ENCODE measurements at places on chromosomes 13 and 19. TPM values are rescaled to one million over a fixed set of nuclear protein-coding genes. Genes with fewer than 3 reads are reported as not detected.
A peak's percentile ranks its signal among the peaks of the same experiment; 100 is the strongest.

IGSF23 gene
- not detected for total RNA-seq

FCAR gene
- total RNA-seq, result not detected

CEACAM3 gene
- total RNA-seq, result not detected

DNA sequence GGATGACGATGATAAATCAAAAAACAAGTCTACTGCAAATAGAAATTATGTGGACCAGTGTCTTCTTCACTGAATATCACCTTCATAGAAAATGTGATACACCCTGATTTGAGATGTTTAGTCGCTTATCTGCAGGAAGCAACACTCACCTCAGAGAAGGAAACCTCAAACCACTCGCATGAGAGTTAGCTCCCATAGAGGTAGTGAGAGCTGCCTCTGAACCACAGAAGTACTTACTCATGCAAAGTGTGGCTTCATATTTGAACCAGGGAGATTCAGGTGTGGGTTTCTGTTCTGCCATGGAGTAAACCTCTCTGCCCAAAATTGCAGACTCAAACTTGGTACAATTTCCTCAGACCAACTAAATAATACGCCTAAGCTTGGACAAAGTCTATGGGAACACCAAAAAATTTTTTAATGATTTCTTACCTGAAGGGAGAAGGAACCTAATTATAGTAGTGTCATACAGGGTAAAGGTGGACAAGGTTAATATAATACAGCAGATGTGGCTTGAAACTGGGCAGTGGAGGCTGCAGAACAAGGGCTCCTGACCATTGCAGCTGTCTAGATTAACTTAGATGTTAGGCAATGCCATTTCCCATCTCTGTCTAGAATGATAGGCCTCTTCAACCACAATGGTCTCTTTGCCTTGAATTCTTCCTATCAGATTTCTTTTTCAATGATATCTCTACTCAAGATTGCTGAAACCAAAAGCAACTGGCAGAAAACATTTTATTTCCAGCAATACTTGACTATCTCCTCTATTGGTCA is 29.6 kb upstream of the RCBTB2 start:
- peaks cover 77% of the 10 kb centered on the region for H3K4me1 ChIP-seq
- H3K36me3 ChIP-seq, result peaks cover 51% of the 10 kb centered on the region
- peak overlapping the region; percentile 70 for H3K4me3 ChIP-seq

ITGBL1 gene
- total RNA-seq, result not detected

SLC10A2 gene
- not detected for total RNA-seq

MAP3K10 gene
- total RNA-seq, result 16.2 TPM

- H3K27ac ChIP-seq, result no peak overlapping the region
- no peak for DNase-seq
- H3K27me3 ChIP-seq, result no peaks in the 10 kb centered on the region
- no peaks in the 10 kb centered on the region for H3K36me3 ChIP-seq
These were observed 56.6 kb downstream of the COL4A1 start for GRCh38 chr13:110250258-110250891.

KANK3 gene
- total RNA-seq, result 3.5 TPM

PNMA8A gene
- total RNA-seq, result not detected

CLIP3 gene
- 0.74 TPM for total RNA-seq

GRCh38 chr19:8001995-8002849 is 3.2 kb downstream of the ELAVL1 start:
- peaks cover 39% of the 10 kb centered on the region for H3K4me1 ChIP-seq
- peak overlapping the region; percentile 76 for H3K4me3 ChIP-seq
- H3K27ac ChIP-seq, result peak overlapping the region; percentile 87

- no peak for DNase-seq
- H3K4me1 ChIP-seq, result peaks cover 72% of the 10 kb centered on the region
- no peak overlapping the region for H3K27ac ChIP-seq
- peaks cover 54% of the 10 kb centered on the region for H3K36me3 ChIP-seq
These were observed 63.9 kb downstream of the STK24 start for GRCh38 chr13:98512774-98513665.

GRCh38 chr13:95524264-95524901 is 28.1 kb upstream of the CLDN10 start:
- DNase-seq, result no peak
- H3K4me3 ChIP-seq, result no peak overlapping the region
- H3K27ac ChIP-seq, result no peak overlapping the region
- H3K4me1 ChIP-seq, result no peaks in the 10 kb centered on the region

GRCh38 chr13:71218960-71219359 is 648.0 kb downstream of the DACH1 start:
- no peaks in the 10 kb centered on the region for H3K27me3 ChIP-seq
- H3K27ac ChIP-seq, result no peak overlapping the region
- H3K36me3 ChIP-seq, result no peaks in the 10 kb centered on the region

PEAK3 gene
- total RNA-seq, result 0.34 TPM

EFNA2 gene
- total RNA-seq, result not detected

GRCh38 chr13:56755181-56755935 is 385.4 kb upstream of the PRR20A start:
- no peak overlapping the region for H3K4me3 ChIP-seq
- H3K4me1 ChIP-seq, result no peaks in the 10 kb centered on the region
- H3K27ac ChIP-seq, result no peak overlapping the region

GTF2F1 gene
- total RNA-seq, result 71.2 TPM

- H3K27me3 ChIP-seq, result peaks cover 65% of the 10 kb centered on the region
- H3K36me3 ChIP-seq, result no peaks in the 10 kb centered on the region
- DNase-seq, result peak; percentile 79
- H3K27ac ChIP-seq, result no peak overlapping the region
These were observed 2.7 kb downstream of the VSTM2B start for GRCh38 chr19:29528350-29528945.

DNA sequence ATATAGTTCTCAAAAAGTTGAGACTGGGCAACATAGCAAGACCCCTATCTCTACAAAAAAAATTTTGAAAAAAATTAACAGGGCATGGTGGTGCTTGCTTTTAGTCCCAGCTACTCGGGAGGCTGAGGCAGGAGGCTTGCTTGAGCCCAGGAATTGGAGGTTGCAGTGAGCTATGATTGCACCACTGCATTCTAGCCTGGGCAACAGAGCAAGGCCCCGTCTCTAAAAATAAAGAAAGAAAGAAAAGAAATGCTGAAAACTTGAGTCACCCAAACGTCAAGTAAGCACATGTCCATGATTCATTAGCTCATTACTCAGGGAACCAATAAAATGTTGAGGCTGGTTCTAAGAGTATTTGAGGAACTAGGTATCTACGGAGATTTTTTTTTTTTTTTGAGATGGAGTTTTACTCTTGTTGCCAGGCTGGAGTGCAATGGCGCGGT is 33.9 kb upstream of the SEMA6B start:
- H3K27me3 ChIP-seq, result peaks cover 28% of the 10 kb centered on the region
- H3K27ac ChIP-seq, result no peak overlapping the region
- no peaks in the 10 kb centered on the region for H3K36me3 ChIP-seq

GRCh38 chr19:47305309-47305751 is 4.3 kb upstream of the C5AR1 start:
- DNase-seq, result peak; percentile 55
- H3K27me3 ChIP-seq, result no peaks in the 10 kb centered on the region
- no peaks in the 10 kb centered on the region for H3K36me3 ChIP-seq
- peaks cover 12% of the 10 kb centered on the region for H3K4me1 ChIP-seq
- H3K27ac ChIP-seq, result no peak overlapping the region
- H3K4me3 ChIP-seq, result no peak overlapping the region

KCNC3 gene
- total RNA-seq, result 0.39 TPM
